ENCODE measurements at places on chromosomes 7 and 10. TPM values are rescaled to one million over a fixed set of nuclear protein-coding genes. Genes with fewer than 3 reads are reported as not detected.

CYP51A1 gene
- total RNA-seq, result 34.9 TPM

FANK1 gene
- 3.0 TPM for total RNA-seq

LRRC17 gene
- 11.1 TPM for total RNA-seq

BLNK gene
- 3.2 TPM for total RNA-seq

NEUROG3 gene
- not detected for total RNA-seq

WDFY4 gene
- 6.8 TPM for total RNA-seq

CALHM1 gene
- not detected for total RNA-seq

NPSR1 gene
- total RNA-seq, result not detected

C10orf120 gene
- not detected for total RNA-seq

LOXL4 gene
- total RNA-seq, result 7.6 TPM

TRDMT1 gene
- 11.0 TPM for total RNA-seq

ARHGAP22 gene
- 13.4 TPM for total RNA-seq

AGMO gene
- total RNA-seq, result 1.9 TPM

- no peak for DNase-seq
Measured at GRCh38 chr7:7157887-7158271, 24.5 kb upstream of the C1GALT1 start.

DNA sequence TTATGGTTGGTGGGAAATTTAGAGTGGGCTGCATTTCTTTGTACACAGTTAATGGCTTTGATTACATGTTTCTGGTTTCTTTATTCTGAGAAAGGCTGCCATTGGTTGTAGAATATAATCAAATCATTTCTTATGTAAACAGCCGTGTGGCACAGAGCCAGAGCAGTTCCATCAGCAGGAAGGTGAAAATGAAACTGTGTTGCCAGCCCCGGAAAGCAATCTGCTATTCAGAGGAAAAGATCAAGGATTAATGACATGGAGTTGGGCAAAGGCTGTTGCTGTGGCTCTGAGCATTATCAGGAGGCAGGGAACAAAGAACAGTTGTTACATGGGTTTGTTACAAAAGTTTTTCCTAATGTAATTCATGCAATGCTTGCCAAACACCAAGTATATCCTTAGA lies 74.2 kb upstream of the ZNF716 start:
- DNase-seq, result no peak

DNA sequence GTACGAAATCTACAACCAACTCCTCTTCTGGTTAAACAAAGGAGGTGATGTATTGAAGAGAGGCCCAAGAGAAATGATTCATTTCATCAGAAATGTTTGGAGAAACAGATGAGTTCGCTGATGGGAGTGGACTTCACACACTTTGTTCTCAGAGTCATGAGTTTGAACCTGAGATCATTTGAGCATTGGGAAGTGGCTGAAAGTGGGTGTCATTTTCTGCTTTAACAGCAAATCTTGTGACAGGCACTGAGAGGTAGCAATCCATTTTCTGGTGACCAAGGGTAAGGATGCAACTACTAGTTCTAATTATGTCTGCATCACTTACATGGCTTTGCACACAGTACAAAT lies 51.4 kb downstream of the RBM20 start:
- DNase-seq, result no peak

GRCh38 chr10:28949005-28950004 lies 272.0 kb downstream of the BAMBI start:
- no peak for DNase-seq

DNA sequence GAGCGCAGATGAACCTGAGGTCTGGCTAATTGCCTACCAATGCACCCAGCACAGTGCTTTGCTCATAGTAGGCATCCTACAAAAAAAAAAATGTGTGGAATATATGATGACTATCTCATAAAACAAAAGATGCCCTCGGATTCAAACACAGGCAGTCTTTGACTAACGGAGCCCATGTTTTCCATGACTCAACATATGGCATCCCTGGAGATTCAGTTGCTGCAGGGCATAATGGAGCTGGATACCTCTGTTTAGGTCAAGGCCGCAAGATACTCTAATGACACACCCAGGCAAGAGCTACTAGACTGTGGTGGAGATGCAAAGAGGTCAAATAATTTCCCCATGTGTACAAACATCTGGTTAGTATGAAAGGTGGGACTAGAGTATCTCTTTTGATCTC lies 16.3 kb downstream of the CUBN start:
- DNase-seq, result no peak

GRCh38 chr10:3761904-3762303 lies 23.1 kb downstream of the KLF6 start:
- no peak for DNase-seq

DNA sequence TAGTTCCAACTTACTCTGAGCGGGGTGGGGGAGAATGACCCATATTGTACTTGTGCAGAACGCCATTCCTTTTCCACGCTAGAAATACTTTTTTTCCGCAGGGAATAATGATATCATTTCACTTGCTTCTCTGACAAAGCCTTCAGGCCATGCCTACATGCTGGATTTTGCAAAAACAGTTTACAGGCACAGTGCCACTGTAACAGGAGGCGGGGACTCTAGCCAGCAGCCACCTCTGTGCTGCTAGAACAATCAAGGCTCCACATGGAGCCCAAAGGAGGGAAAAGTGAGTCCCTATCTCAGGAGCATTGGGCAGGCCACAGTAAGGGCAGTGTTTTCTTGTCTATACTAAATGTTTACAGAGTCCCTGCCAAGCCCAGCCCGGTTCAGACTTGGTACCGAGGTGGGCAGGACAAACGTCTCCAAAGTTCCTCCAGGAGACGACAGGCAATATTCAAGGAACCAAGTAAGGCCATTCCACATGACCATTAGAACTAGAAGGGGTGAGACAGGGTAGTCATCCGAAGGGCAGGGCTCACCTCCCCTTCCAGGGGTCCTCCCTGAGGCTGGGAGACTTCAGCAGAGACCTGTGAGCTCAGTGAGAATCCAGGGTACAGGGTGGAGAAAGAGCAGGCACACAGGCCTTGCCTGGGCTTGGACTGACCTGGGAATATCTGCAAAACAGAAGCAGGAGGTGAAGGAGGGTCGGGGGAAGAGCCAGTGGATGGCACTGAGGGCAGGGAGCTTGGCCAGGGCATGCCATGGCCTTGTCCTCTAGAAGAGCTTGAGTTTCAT lies 90.9 kb upstream of the NPS start:
- no peak for DNase-seq

GRCh38 chr10:693506-693905 lies 4.0 kb upstream of the DIP2C start:
- no peak for DNase-seq

DNA sequence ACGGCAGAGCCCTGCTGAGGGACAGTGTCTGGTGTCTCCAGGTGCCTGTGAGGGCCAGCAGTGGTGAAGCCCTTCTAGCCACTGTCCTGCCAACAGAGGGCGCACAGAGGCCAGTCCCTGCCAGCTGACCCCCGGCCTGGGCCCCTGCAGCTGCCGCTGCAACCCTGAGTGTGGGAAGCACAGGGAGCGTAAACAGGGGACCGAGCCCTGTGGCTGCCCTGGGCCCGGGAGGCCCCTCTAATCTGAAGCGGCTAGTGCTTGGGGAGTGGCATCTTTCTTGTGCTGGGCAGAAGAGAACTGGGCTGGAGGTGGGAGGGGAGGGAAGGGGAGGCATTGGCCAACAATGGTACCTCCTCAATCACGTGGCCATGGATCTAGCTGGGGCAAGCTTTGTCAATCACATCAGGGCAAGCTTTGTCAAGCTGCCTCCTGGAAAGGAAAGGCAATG lies 34.6 kb downstream of the TRIM8 start:
- peak; percentile 86 for DNase-seq

GRCh38 chr7:145863-146262 lies 46.5 kb upstream of the FAM20C start:
- DNase-seq, result no peak

DNA sequence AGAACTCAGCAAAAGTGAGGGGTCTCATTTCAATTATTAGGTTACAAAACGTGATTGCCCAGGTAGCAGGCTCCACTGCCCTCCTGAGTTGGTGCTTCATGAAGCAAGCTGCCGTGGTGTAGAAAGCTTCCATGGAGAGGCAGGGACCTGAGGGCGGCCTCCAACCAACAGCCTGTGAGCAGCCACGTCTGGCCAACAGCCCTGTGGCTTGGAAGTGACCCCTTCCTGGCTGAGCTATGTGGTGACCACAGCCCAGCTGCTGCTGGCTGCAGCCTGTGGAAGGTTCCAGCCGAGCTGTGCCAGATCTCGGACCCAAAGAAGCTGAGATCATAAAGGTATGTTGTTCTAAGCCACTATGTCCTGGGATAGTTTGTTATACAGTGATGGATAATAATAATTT lies 122.5 kb upstream of the KLF6 start:
- DNase-seq, result peak; percentile 92

GRCh38 chr7:100543586-100543985 lies 4.6 kb downstream of the AGFG2 start:
- DNase-seq, result no peak

DNA sequence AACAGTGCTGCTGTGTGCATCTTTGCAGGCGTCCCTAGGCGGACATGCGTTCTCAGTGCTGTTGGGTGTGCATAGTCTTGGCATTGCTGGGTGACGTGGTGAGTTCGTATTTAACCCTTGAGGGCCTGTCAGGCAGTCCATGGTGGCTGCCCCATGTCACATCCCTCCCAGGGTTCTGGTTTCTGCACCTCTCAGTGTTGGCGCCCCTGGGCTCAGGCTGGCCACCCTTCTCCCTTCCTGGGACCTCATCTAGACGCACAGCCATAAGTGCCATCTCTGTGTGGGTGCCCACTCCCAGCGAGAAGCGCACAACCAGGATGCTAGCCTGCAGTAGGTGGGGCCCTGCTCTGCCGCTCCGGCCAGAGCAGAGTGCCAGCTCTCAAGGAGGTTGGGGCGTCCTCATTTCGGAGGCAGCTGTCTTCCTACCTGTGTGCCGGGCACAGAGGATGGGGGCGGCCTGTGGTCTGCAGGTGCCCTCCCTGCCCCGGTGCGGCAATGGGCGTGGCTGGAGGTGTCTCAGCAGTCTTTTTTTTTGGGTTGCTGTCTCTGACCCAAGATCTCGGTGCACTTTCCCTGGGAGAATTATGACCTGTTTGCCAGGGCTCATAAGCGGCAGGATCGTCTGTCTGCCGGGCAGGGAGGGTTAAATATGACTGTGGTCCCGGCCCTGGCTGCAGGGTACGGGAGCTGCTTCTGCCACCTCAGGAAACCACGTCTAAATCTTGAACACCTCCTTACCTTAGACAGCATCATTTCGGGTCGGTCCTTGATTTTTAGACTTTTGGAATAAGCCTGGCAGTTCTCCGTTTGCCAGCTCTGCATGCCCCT lies 6.5 kb downstream of the INPP5A start:
- DNase-seq, result peak; percentile 48

- peak; percentile 78 for DNase-seq
Measured at GRCh38 chr7:98211221-98211675, at the start of gene BHLHA15. Gene BHLHA15, plus strand, starts transcription at chr7:98211439. Its CDS starts 871 bp downstream, at chr7:98212310.

GRCh38 chr10:113680190-113681111 lies 739 bp downstream of the CASP7 start:
- DNase-seq, result peak; percentile 84

DNA sequence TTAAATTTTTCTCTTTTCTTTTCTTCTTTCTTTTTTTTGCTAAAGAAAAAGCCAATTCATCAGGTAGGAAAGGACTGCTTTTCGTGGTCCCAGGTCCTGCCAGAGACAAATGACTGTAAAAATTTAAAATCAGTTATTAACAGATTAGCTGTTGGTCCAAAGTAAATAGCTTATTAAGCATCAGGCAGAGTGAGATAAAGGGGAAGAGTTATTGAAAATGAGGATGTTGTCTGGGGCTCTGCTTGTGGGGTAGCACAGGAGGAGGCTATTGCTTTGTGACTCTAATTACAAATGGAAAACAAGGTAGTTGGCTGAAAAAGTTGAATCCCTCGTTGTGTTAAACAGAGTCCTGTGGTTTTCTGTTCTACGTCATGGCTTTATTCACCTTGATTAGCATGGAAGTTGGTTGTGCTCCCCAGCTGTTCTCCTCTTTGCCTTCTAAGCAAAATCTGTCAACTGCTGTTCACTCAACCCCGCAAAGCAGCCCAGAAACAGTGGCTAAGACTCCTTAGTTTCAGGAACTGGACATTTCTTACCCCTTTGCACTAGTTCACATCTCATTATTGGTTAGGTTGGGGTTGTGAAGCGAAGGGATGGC lies 128.9 kb downstream of the SNX10 start:
- DNase-seq, result no peak

DNA sequence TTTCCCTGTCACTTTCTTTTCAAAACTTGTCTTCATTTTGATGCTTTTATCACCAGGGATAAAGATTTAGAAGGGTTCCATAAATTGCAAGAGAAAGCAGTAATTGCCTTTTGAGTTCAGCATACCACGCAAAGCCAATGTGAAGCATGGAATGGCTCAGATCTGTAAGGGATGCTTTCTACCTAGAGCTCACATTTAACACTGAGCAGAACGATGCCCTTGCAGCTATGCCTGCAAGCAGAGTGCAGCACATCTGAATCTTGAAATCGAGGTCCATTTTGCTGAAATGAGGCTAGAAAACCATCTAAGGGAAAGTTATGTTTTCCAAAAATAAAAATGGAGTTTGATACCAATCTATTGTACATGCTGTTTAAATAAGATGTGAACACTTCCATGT lies 171.2 kb upstream of the CELF2 start:
- no peak for DNase-seq

DNA sequence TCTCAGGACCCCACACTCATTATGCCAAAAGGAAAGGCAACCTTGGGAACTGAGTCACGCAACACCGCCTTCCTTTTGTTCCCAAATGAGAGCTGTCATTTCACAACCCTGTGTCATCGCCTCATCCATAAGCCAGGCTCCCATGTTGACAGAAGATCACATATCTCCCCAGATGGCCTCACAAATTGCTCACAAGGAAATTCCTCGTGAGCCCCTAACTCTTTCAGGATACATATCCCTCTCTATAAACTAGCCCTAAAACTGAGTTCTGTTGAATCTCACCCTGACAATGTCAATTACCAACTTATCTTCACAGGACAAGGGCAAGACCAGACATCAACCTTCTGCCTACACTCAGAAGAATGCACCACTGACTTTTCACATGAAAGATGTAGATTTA lies 22.6 kb downstream of the CCDC3 start:
- DNase-seq, result no peak

- no peak for DNase-seq
Measured at GRCh38 chr10:75916906-75917305, 485.5 kb downstream of the LRMDA start.

- no peak for DNase-seq
Measured at GRCh38 chr7:121530227-121531174, 134.4 kb upstream of the FAM3C start.

DNA sequence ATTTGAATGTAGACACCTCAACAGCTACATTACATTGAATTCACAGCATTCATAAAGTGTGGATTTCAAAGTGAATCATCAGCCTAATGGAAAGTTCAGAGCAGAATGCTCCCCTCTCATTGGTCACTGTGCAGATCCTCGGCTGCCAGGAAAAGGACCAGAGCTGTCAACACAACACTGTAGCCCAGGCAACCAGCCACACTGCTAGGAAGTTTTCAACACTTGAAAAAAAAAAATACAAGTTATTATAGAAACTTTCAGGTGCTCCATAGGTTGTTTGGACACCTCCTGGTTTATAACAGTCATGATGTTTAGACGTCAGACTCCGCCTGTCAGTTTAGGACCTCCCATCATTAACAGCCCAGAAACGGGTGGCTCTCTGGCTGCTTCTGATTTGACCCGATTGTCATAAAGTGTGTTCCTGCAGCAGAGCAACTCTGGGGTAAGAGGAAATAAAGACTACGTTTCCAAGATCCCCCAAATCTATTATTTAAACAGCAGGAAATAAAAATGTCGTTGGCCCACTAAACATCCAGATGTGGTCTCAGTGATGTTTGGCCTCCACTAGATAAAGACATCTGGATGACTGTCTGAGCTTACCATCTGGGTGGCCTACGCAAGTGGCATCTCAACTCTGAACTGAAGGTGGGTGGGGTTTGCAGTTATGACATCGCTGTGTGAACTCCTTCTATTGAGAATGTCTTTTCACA lies 117.4 kb downstream of the CABCOCO1 start:
- peak; percentile 85 for DNase-seq
